WTC11 (cell line): ENCODE measurements at places on chromosomes 7 and 10.

DNA sequence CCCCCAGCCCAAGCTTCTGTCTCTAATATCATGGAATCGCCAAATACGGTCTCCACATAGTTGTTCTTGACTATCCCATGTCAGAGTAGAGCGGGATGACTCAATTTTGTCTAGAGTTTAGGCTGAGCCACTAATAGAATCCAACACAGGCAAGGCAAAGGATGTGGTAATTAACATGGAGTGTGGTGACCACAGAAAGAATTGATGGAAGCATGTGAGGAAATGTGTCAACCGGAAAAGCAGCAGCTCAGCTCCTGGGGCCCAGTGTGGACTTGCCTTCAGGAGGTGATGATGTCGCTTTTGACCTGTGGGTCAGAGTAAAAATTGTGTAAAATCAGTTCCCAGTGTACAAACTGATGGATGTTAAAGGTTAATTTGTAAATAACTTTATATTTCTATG lies 139.3 kb upstream of the KLF6 start:
- DNase-seq = no peak

- DNase-seq = no peak
These were observed 75.1 kb upstream of the STRIP2 start for GRCh38 chr7:129359176-129359575.

DNA sequence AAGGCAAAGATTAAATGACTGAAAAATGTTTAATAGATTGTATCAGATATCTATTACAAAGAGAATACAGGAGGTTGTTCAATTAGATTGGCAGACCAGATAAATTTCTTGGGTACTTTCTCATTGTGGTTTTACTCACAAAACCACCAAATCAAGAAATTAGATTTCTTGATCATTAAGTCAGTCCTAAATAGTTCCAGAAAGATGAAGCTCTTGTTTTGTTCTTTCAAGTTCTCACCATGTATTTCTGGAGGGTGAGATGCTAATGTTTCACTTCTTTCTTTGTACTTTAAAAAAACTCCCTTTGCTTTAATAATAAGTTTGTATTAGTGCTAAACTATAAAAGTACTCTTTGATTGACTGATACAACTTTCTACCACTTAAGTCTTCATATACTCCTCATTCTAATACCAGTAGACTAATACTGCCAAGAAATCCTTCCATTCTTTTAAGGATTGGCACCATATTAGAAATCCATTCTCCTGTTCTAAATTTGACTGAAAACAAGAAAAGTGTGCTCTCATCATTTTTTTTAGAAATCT lies 69.4 kb downstream of the RNF133 start:
- no peak for DNase-seq

GRCh38 chr10:57961487-57961886 lies 306.2 kb downstream of the IPMK start:
- DNase-seq = no peak

DNA sequence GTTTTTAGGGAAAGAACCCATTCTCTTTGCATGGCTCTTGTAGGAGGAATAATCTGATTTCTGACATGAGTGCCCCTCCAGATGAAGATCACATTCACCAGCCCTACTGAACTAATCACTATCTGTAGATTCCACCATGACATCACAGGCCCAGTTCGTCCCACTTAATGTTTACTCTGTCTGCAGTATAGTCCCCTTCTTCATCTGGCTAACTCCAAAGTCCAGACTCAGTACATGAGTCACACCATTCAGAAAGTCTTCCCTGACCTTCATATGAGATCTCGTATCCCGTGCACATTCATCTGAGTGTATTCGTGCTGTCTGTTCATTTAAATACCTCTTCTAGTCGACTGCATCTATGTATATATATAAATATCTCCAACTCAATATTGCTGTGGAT lies 366.5 kb upstream of the AKR1E2 start:
- DNase-seq = no peak

DNA sequence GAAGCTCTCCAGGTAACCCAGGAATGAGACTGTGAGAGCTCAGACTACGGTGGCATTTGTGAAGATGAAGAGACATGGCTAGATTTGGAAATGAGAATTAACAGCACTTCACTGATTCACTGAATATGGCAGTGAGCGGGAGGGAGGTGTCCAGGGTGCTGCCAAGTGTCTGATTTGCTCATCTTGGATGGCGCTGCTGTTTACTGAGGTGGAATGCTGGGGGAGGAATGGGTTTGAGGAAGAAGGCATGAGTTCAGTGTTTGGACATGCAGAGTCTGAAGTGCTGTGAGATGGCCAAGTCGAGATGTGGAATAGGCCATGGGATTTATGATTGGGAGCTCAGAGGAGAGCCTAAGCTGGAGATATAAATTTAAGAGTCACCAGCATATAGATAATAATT lies 437.1 kb upstream of the NPVF start:
- DNase-seq = no peak
